ENCODE measurements at places on chromosomes 7 and 10. TPM values are rescaled to one million over a fixed set of nuclear protein-coding genes. Genes with fewer than 3 reads are reported as not detected.

TAS2R3 gene
- total RNA-seq = 3.8 TPM

COL28A1 gene
- 3.2 TPM for total RNA-seq

GRCh38 chr7:96800824-96801223 is 91.2 kb upstream of the SEM1 start:
- no peaks in the 10 kb centered on the region for H3K27me3 ChIP-seq
- no peaks in the 10 kb centered on the region for H3K36me3 ChIP-seq
- DNase-seq = peak; percentile 15
- no peaks in the 10 kb centered on the region for H3K4me1 ChIP-seq

DNA sequence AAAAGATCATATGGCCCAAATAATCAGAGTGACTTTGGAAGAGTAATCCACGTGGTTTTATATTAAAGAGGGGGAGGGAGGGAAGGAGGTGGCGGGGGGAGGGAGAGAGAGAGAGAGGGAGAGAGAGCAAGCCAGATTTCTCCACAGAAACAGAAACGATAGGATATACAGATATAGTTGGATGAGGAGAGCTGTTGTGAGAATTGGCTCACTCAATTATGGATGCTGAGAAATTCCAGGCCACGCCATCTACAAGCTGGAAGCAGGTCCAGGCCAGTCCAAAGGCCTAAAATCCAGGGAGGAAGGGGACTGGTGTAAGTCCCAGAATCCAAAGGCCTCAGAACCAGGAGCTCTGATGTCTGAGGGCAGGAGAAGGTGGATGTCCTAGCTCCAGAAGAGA is 75.5 kb downstream of the CXCL12 start:
- H3K4me1 ChIP-seq = no peaks in the 10 kb centered on the region
- no peaks in the 10 kb centered on the region for H3K27me3 ChIP-seq
- no peak overlapping the region for H3K4me3 ChIP-seq
- H3K27ac ChIP-seq = no peak overlapping the region

DNA sequence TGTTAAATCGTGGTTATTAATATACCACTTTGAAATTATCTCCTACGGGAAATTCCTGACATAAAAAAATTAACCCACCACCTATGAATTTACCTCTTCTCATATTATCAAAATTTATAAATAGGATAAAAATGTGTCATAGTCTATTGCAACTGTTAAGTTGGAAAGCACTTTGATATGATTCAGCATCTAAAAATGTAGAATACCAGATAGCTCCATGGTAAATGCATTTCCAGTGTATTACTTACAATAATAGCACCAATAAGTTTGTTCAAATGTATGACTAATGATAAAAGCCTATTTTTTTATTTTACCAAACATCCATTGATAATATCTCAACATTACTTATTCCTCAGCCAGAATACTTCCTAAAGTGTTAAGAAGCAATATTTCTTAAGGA is 13.6 kb upstream of the KCND2 start:
- no peaks in the 10 kb centered on the region for H3K4me1 ChIP-seq
- no peak overlapping the region for H3K27ac ChIP-seq
- no peaks in the 10 kb centered on the region for H3K27me3 ChIP-seq
- DNase-seq = no peak

- DNase-seq = no peak
- H3K36me3 ChIP-seq = no peaks in the 10 kb centered on the region
- H3K4me1 ChIP-seq = no peaks in the 10 kb centered on the region
Measured at GRCh38 chr10:130857631-130858295, 453.8 kb downstream of the TCERG1L start.

Measured in Calu3 (cell line).